Fibroblast of lung (primary cell): ENCODE measurements at places on chromosomes 16 and 17. TPM values are rescaled to one million over a fixed set of nuclear protein-coding genes. Genes with fewer than 3 reads are reported as not detected.

- DNase-seq = no peak
Measured at GRCh38 chr17:16909472-16910246, 62.3 kb downstream of the TNFRSF13B start.

DNA sequence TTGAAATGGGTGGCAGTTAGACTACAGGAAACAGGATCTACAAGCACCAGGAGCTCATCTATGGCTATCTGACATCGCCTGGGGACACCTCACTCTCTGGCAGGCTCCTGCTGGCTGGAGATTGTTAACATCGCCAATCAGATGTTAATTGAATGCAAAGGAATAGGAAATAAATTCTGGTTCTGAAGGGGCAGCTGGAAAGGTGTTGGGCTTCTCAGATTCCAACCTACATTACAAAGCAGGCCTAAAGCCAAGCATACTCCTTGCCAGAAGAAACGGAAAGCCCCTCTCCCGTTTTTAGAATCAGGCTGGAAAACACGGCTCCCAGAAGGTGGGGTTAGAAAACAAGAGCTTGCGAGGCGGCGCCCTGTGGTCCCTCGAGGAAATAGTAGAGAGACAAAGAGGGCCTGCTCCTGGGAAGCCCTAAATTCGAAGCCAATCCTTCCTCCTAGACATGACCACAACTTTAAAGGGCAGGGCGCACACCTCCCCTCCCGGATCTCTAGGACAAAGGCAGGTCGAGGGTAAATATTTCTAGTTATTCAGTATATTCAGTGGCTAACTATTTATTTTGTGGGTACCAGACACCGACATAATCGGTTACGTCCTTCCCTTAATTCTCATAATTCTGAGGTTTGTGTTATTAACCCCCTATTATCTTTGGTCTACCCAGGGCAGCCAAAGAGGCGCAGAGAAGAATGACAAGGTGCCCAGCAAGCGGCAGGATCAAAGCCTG is 763 bp upstream of the TOM1L1 start:
- DNase-seq = no peak

DNA sequence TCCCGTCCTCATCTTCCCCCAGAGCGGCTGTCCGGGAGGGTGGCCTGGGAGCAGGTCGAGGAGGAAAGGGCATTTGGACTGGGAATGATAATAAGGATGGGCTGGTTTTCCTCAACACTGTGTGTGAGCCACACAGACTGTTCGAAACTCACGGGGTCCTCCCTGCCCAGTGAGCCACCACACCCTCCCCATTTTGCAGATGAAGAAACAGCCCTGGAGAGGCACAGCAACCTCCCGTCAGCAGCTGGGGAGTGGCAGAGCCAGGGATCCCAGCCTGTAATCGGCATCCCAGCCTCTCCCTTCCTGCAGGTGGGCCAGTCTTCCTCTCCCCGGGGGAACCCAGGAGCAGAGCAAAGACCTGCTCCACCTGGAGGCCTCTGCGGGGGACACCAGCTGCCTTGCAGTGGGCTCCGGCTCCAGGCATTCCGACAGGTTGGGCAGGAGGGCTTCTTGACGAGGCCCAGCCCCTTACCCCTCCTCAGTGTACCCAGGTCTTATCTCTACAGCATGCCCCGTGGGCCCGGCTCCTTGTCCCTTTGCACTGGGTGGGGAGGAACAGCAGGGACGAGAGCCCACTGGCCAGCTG is 23.8 kb downstream of the ENGASE start:
- no peak for DNase-seq

DNA sequence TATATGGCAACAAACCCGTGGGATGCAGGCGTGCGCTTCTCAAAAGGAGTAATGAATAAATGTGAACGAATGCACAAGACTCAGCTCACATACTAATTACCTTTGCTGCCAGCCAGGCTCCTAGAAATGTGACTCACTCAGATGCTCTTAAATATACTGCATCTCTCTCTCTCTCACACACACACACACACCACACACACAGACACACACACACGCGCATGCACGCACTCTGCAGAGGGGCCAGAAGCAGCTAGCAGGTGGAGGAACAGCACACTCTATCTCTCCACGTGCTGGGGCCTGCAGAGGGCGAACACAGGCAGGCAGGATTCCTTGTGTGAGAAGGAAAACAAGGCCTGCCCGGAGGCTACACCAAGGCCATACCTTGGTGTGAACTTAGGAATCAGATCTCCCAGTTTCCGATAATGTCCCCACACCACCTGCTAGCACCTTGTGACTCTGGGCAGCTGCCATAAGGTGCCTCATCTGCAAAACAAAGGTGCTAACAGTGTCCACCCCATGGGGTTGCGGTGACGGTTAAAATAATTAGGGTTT is 5.3 kb downstream of the GPRC5B start:
- no peak for DNase-seq

- DNase-seq = peak; percentile 41
Measured at GRCh38 chr17:41959030-41959335, 7.6 kb upstream of the CNP start.

DNA sequence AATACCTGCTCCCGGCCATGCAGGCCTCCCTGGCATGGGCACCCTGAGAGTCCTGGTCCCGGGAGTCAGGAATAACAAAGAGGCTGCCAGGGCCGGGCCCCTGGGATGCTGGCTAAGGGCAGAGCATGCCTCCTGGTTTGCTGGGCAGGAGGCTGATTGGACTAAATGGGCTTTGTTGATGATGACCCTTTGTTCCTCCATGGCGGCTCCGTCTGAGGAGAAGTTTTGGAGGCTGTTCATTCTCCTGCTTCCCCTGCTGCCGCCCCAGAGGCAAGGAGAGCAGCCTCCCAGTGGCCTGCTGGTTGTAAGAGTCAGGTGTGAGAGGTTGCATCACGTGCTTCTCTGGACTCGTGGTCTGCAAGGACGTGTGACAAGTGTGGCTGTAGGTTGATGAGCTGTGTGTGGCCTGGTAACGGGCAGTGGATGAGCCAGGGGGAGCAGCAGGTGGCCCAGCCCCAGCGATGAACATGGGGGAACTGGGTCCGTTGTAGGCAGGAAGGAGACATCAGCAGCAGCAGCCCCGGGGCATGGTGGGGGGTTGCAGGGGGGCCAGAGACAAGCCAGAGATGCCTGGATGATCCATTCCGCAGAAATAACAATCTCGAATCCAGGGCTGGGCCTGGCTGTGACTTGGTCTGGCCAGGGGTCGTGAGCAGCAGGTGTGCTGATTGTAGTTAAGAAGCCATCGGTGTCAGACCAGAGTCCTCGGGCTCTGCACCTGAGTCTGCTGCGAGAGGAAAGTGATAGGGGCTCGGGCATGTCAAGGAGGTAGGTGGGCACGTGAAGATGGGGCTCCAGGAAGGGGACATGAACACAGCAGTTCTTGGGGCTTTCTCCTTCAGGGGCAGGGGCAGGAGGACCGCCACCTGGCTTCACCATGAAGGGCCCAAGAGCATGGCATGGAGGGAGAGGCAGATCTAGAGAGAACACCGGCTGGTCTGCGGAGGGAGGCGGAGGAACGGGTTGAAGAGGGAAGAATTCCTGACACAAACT is 101.4 kb downstream of the TNFRSF13B start:
- DNase-seq = no peak

DNA sequence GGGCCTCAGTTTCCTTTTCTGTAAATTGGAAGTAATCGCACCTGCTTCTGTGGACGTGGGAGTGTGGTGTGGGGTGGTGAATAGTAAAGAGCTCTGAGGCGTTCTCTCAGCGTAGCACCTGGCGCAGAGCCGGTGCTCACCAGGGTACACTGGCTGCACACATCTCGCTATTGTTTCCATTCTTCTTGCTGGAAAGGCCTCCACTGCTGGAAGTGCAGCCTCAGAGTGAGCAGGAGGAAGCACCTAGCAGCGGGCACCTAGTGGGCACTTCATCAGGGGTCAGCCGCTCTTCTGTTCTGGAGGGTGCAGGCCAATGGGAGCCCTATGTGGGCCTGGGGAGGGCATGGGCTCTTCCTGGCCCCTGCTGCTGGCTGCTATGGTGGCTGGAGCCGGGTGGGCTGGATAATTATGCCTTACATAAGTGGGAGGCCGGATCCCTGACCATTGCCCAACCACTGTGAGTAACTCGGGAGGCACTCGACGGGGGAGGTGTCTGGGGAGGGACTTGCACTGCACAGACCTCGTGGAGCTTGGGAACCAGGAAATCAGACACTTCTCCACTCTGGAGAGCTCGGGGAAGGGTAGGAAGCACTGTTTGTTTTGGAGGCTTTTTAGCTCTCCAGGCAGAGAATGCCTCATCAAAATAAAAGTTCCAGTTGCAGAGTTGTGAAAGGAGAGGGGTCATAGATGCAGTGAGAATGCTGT is 1.7 kb downstream of the MAP2K3 start:
- DNase-seq = peak; percentile 99

- DNase-seq = no peak
Measured at GRCh38 chr17:2690165-2691068, 21.1 kb downstream of the CLUH start.

DNA sequence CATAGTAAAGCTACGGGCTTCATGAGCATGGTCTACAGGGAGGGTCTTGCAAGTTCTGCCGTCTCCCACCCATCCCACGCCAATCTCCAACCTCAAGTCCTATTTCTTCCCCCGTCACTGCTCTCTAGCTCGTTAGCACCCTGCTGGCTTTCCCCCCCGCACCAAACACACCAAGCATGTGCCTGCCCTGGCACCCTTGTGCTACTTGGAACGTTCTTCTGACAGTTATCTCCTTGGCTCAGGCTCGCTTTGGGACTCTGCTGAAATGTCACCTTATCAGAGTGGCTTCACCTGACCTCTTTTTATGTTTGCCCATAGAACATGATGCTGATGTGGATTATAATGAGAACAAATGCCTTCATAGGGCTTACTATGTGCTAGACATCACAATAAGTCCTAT is 21.9 kb downstream of the GLYR1 start:
- no peak for DNase-seq

- DNase-seq = peak; percentile 91
Measured at GRCh38 chr17:15263206-15263579, 1.9 kb downstream of the PMP22 start.

DNA sequence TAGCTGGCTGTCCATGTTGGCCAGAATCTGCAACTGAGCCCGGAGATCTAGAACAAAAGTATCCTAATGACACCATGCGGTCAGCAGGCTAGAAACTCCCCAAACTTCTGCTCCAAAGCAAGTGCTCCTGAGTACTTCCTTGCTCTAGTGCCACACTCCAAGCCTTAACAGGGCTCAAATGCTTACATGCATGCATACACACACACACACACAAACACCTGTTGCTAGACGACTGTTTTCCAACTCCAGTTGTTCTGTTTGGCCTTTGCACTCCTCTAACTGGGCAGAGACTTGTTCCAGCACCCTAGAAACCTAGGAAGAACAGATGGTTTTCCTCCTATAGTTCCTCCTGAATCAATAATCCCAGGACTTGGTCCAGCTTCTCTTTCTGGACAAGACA is 7.7 kb upstream of the ALDOC start:
- DNase-seq = no peak

- no peak for DNase-seq
Measured at GRCh38 chr16:81585785-81586184, 141.2 kb downstream of the CMIP start.

DNA sequence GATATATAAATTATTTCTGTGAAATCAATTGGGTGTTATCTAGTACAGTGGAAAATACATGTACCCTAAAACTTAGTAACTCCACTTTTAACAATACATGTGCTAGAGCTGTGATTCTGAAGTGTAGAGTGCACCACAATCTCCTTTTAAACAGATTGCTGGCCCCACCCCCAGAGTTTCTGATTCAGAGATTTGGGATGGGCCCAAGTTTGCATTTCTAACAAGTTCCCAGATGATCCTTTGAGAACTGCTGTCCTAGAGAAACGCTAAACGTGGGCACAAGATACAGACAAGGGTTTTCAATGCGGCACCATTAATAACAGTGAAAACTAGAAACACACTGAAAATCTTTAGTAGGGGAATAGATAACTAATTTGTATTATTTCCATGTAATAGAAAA is 49.2 kb downstream of the NXPH3 start:
- DNase-seq = peak; percentile 41

- peak; percentile 94 for DNase-seq
Measured at GRCh38 chr17:6753006-6753445, 2.8 kb upstream of the XAF1 start.

GRCh38 chr17:39143552-39144093 is 7.8 kb downstream of the PLXDC1 start:
- no peak for DNase-seq

- no peak for DNase-seq
Measured at GRCh38 chr17:82113422-82113821, 15.4 kb upstream of the FASN start.

DNA sequence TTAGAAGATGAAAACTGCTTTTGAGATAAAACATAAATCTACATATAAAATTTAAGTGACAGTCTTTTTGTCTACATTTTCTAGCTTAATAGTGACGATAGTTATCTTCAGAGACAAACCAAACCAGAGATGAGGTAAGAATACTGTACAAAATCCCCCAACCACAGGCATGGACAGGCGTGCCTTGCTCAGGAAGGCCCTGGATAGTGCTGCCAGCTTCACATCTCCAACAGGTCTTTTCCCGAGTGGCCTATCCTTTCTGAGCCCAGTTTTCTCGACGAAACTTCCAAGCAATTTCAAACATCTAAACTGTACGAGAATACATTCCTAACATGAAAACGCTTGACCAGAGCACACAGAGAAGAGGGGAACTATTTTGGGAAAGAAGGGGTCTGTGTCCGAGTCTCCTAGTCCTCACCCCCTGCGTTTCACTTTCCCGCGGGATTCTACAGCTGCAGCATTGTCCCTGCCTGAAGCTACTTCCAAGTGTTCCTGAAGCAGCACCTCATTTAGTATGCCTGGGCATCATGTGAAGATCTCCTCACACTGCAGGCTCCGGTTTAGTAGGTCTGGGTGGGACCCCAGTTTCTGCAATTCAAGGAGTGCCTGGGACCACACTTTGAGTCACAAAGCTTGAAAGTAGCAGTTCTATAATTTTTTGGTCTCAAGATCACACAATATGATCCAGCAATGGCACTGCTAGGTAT is 37.8 kb downstream of the GNA13 start:
- no peak for DNase-seq

DNA sequence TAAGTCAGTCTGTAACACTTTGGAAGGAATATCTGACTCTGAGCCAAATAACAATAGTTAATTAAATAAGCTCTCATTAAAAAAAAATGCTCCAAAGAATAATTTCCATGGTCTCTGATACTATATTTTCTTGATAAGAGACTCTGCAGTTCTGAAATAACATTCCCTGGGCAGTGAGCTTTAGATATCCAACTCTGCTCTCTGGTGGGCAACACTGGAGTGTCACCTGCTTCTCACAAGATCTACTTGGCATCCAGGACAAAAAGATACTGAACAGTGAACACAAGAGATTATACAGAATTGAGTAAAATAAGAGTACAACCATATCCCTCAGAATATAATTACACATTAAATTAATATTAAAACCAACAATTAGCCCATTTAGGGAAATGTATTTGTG is 13.7 kb downstream of the BLMH start:
- peak; percentile 50 for DNase-seq

GRCh38 chr17:7328009-7328408 is 1.1 kb downstream of the NEURL4 start:
- no peak for DNase-seq

SMURF2 gene
- 71.7 and 108 TPM in 2 replicates for total RNA-seq

ASPHD1 gene
- total RNA-seq = 5.4 and 5.9 TPM in 2 replicates

KRT24 gene
- total RNA-seq = not detected in 2 replicates

GRIN2A gene
- under 0.01 and 0.33 TPM in 2 replicates for total RNA-seq

C17orf100 gene
- total RNA-seq = 0.26 and 0.33 TPM in 2 replicates

GP1BA gene
- total RNA-seq = not detected in 2 replicates

ZNF646 gene
- 12.3 and 13.2 TPM in 2 replicates for total RNA-seq

RSKR gene
- 3.8 and 4.1 TPM in 2 replicates for total RNA-seq
